Stimulated activated naive CD4-positive, alpha-beta T cell (primary cell): ENCODE measurements at places on chromosomes 3 and 15.

DNA sequence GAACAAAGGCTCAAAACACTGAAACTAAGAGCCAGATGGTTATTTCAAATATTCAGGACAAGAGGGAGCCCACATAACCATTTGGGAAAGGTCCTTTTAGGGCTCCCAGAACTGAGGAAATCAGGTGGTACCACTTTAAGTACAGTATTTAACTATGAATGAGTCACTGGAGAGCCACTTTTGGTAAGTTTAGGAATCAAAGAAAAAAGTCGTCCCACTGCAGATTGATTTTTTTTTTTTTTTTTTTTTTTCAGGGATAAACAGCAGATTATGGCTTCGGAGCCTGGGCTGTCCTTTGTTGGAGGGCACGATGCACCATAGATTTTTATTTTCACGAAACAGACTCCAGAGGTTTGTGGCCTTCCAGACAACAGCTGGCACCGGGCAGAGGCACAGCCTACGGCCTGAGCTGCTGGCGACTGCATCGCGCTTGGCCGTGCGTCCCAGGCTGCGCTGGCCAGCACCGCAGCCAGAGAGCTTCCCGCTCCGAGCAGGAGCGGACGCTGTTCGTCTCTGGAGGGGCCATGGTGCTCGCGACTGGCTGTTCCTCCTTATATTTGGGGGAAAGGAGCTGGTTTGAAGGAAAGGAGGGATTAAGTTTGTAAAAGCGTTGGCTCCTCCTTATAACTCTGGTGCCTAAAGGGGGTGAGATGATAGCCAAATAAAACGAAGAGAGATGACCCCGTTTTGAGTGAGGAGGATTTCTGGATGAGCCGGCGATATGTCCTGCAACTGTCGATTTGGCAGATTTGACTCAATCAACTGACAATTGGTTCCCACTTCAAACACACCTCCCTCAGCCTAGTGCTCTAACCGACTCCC, 152.9 kb upstream of the GOLIM4 start:
- DNase-seq = no peak

- no peak for DNase-seq
These were observed 9.8 kb downstream of the STRA6 start for GRCh38 chr15:74192751-74193150.

- no peak for DNase-seq
These were observed 88.0 kb upstream of the ALCAM start for GRCh38 chr3:105278688-105279087.

DNA sequence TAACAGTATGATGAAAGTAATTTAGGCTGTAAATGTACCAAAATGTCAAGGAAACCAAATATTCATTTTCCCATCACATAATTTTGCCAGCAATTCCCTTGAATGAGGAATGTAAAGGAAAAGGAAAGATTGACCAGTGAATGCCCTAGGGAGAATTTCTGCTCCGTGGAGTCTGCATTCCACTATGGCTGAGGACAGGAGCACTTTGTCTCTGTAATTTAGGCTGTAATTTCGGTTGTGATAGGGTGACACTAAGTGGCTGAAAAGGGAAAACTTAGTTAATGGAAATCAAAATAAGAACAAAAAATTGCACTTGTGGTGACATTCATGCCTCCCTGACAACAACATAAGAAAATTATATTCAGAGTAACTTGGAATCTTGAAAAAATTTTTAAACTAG, 8.3 kb upstream of the TMEM207 start:
- DNase-seq = no peak
